ENCODE measurements at places on chromosomes 3 and 15. TPM values are rescaled to one million over a fixed set of nuclear protein-coding genes. Genes with fewer than 3 reads are reported as not detected.

Gene TLR9
- polyA plus RNA-seq, result not detected

Gene PIF1
- not detected for polyA plus RNA-seq

Gene DCLK3
- polyA plus RNA-seq, result not detected

Gene MOBP
- 2.7 TPM for polyA plus RNA-seq

Gene COL6A5
- polyA plus RNA-seq, result not detected

Gene TRPC1
- 30.1 TPM for polyA plus RNA-seq

Gene SEMA5B
- 0.42 TPM for polyA plus RNA-seq

Gene SPSB4
- not detected for polyA plus RNA-seq

Gene CMTM7
- not detected for polyA plus RNA-seq

Gene UTS2B
- polyA plus RNA-seq, result 4.6 TPM

Gene WDR93
- 0.39 TPM for polyA plus RNA-seq

Gene ECE2
- 3.1 TPM for polyA plus RNA-seq

Gene SAXO2
- 6.4 TPM for polyA plus RNA-seq

Gene EFCC1
- polyA plus RNA-seq, result not detected

Gene CEP152
- polyA plus RNA-seq, result 2.3 TPM

Gene INAFM2
- polyA plus RNA-seq, result 8.2 TPM

Gene CSTA
- not detected for polyA plus RNA-seq

Gene MESD
- polyA plus RNA-seq, result 33.5 TPM

Gene C3orf85
- polyA plus RNA-seq, result not detected

Gene SLC6A1
- polyA plus RNA-seq, result 247 TPM

Gene FBXW12
- polyA plus RNA-seq, result not detected

Gene SCN5A
- not detected for polyA plus RNA-seq

Gene PLCL2
- polyA plus RNA-seq, result 0.77 TPM

Gene CD86
- polyA plus RNA-seq, result not detected

All from Purkinje cell (primary cell).